Sciatic nerve (tissue), 2 donors: ENCODE measurements at places on chromosomes 7 and 10.

DNA sequence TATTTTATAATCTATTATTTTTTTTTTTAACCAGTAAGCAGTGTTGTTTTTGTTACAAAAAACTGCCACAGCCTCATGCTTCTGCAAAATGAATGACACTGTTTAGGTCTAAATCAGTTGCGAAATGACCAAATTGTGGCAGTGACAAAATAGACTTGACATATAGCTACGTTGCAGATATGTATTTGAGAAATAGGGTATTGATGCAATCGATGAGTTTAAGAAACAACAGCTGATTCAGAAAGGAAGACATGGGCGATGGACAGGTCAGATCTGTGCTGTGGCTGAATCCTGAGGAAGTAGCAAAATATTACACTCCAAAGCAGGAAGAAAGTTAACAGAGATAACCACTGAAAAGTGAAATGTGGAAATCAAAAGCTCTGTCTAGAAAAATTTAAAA is 89.0 kb upstream of the STEAP4 start:
- no peak for DNase-seq

GRCh38 chr10:110361800-110362456 is 57.2 kb upstream of the SMNDC1 start:
- DNase-seq = no peak

GRCh38 chr10:49633327-49634068 is 19.7 kb downstream of the CHAT start:
- no peak for DNase-seq

DNA sequence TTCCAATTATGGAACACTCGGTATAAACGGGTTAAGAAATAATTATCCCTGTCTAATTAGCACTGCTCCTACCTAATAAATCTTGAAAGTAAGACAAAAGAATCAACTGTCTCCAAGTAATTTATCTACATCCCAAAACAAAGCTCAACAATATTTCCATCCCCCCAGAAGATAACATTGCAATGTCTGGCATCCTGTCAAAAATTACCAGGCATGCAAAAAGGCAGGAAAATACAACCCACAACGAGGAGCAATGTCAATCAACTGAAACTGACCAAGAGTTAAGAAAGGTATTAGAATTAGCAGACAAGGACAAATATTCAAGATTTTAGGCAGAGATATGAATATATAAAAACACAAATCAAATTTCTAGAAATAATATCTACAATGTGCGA is 84.5 kb upstream of the SVIL start:
- DNase-seq = no peak

- DNase-seq = no peak
These were observed 44.6 kb downstream of the FRA10AC1 start for GRCh38 chr10:93657757-93658156.

- DNase-seq = peak; percentile 82
These were observed 64.0 kb downstream of the OAT start for GRCh38 chr10:124354411-124355382.

GRCh38 chr7:37531225-37531624 is 82.6 kb upstream of the ELMO1 start:
- DNase-seq = no peak

GRCh38 chr7:149624006-149624405 is 126.4 kb upstream of the ZNF746 start:
- peak; percentile 62 for DNase-seq

GRCh38 chr7:14047709-14048399 is 58.4 kb upstream of the ETV1 start:
- DNase-seq = no peak

DNA sequence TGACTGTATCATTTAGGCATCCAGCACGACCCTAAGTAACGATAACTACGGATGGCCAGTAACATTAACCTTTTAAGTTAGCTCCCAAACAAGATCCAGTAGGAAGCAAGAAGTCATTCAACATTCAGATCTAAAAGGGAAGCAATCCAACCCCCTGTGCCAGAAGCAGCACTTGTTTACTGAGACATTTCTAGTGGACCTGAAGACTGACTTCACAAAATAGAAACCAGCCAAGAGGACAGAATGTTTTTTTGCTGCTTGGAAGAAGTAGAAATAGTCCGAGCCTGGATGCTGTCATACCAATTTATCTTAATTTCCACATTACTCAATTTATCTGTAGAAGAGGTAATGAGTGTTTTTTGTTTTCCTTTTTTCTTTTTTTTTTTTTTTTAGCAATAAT is 88.0 kb upstream of the CTTNBP2 start:
- DNase-seq = no peak
